ENCODE measurements at places on chromosomes 6 and 20.
A peak's percentile ranks its signal among the peaks of the same experiment; 100 is the strongest.

- no peak for DNase-seq
Observed at GRCh38 chr20:58228484-58229197, at the start of gene ANKRD60. TSS of gene ANKRD60 (minus strand) at chr20:58228653. CDS start at chr20:58228653, 0 bp downstream.

DNA sequence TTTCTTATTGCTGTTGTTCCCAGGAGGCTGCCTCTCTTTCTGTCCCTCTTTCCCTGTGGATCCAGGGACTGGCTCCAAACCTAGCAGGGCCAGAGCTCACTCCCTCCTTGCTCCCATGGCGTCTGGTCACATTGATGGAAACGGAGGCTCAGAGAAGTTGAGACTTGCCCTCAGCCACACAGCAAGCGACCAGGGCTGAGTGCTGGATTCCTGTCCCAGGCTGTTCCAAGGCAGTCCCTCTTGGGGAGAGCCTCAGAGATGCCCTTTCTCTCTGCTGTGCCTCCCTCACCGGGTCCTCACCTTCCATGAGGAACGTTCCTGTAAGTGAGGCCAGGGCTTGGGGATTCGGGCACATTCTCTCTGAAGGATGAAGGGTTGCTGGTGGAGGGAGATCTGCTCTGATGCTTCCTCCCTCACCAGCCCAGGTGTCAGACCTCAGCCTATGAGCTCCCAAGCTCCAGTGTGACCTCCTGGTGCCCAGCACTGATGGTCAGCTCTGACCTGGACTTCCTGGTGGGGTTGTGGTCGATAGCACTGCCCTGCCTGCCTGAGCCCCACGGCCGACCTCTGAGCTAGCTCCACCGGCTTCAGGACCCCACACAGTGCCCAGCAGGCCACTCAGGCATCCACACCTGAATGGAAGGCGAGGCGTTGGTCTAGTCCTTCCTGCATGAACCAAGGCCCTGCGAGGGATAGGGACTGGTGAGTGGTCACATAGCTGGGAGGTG is 26.8 kb downstream of the SUN5 start:
- no peak for DNase-seq

- no peak for DNase-seq
Observed at GRCh38 chr6:2072453-2072852, 173.0 kb downstream of the GMDS start.

DNA sequence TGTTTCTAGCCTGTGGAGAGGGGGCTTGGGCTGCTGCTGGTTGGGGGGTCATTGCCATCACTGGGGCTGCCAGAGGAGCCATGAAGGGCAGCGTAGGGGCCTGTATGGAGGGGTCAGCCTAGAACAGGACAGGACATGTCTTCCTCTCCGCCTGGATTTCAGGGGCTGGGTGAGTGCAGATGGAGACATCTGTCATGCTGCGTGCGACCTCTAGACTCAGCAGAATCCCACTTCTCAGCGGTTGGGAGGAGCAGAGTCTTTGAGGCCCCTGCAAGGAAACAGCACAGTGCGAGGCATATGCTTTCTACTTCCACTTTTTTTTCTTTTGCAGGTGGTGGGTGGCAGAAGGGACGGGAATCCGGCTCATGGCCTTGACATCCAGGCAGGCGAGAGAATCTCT is 67.9 kb downstream of the EZR start:
- DNase-seq = no peak

DNA sequence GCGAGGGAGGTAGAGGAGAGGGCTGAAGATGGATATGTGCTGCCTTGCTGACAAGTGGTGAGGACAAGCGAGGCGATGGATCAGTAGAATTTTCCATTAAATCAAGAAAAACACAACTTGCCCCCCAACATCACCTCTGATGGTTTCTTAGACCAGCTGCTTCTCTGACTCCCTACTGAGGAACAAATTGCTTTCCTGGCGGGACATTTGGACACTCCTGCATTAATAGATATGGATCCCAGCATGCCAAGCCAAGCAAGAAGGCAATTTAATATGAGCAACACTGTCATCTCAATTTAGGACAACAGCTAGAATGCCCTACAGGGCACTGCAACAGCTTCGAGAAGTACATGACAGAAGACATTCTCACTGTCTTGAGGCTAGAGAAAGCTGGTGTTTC is 248.4 kb upstream of the AGPAT4 start:
- no peak for DNase-seq

- DNase-seq = no peak
Observed at GRCh38 chr6:49410564-49410963, 52.5 kb downstream of the MMUT start.

GRCh38 chr6:77021778-77022177 is 441.5 kb downstream of the HTR1B start:
- no peak for DNase-seq

GRCh38 chr6:13517116-13517515 is 29.7 kb upstream of the GFOD1 start:
- DNase-seq = no peak

DNA sequence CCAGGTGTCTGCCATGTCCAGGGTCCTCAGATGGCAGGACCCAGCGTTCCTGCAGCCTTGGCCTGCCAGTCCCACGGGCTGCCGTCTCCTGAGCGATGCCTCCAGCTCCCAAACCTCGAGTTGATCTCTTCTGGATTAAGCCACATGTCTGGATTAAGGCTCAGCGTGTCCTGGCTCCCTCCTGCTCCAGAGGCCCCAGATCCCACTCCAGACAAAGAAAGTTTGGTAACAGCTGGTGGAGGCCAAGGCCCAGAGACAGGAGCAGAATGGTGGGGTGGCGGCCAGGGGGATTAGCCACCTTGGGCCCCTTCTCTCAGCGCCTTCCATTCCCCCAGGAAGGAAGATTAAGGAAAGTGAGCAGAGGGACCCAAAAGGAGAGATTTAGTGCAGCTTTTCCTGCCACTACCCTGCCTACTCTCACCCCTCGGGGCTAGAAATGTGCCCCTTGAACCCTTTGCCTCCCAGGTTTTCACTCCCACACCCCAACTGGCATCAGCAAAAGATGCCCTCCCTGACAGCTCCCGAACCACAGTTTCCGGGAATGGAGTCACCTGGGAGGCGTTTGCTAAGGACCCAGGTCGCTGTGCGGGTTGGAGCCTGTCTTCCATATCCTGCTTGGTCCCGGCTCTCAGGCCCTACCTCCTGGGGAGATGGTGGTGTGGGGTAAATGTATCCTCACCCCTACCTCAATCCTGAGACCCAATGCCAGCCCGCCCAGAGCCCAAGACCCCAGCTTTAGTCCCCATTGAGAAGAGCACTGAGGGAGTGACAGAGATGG is 6.9 kb downstream of the SPDEF start:
- no peak for DNase-seq

GRCh38 chr6:150696190-150696589 is 96.5 kb downstream of the PLEKHG1 start:
- no peak for DNase-seq

DNA sequence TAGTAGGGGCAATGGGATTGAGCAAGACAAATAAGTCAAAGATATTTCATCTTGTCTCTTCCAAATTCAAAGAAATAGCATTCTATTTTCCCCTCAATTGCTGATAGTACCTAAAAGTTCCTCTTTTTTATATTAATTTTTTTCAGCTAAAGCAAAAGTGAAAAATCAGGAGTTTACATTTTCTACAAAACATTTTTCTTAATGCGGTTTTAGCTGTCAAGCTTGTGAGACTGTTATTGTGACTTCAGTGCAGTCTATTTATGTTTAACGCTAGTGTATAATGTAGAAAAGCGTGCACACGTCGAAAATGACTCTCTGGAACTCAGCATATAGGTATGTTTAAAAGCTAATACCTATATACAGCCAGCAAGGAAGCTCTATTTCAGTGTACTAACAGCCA is 119.8 kb downstream of the BTBD3 start:
- no peak for DNase-seq

DNA sequence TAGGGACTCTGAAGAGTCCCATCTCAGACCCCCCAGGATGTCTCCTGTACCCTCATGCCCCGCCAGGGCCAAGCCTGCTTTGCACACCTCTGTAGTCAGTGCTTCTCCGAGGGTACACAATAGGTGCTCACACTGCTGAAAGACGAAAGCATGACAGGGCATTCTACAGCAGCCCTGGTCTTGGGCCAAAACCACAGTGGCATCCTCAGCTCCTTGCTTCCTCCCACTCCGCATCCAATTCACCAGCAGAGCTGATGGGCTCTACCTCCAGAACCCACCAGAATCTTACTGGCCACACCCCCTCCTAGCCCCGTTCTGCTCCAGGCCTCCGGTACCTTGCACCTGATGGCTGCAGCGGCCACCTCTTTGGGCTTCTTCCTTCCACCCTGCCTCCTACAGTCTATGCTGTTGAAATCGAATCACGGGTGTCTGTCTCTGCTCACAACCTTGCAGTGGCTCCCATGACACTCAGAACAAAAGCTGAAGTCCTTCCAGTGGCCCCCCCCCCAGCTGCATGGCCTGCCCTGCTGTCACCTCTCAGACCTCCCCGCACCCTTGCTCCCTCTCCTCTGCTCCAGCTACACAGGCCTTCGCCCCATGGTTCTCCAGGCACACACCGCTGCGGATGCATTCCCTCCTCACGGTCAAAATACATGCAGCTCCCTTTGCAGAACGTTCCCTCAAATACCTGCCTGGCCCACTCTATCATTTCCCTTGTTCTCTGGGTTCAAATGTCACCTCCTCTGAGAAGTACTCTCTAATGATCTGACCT is 1.2 kb downstream of the ANGPT4 start:
- DNase-seq = no peak

DNA sequence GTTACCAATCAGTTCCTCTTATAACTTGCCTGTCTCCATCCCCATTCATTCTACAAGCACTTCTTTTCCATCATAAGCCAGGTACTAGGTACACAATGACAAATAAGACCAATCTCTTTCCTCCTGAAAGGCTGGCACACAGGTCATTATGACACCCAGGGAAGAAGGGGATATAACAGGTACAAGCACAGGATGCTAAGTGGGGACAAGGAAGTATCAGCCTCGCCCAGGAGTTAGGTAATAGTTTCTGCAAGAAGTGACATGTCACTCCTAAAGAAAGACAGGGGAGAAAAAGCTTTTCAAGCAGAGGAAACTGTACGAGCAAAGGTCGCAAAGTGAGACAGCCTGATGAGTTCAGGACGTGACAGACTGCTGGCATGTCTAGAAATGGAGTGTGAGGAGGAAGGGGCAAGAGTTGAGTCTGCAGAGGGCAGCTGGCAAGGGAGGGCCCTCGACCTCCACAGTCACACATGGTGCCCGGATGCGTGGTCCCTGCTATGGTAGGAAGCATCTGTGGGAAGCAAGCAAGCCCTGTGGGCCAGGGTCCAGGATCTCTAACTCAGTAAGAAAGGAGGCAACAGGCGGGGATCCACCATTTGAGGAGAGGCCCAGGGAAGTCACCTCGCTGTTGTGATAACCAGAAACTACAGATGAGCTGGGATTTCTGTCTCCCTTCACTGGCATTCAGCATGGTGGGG is 40.4 kb downstream of the GPLD1 start:
- DNase-seq = no peak

DNA sequence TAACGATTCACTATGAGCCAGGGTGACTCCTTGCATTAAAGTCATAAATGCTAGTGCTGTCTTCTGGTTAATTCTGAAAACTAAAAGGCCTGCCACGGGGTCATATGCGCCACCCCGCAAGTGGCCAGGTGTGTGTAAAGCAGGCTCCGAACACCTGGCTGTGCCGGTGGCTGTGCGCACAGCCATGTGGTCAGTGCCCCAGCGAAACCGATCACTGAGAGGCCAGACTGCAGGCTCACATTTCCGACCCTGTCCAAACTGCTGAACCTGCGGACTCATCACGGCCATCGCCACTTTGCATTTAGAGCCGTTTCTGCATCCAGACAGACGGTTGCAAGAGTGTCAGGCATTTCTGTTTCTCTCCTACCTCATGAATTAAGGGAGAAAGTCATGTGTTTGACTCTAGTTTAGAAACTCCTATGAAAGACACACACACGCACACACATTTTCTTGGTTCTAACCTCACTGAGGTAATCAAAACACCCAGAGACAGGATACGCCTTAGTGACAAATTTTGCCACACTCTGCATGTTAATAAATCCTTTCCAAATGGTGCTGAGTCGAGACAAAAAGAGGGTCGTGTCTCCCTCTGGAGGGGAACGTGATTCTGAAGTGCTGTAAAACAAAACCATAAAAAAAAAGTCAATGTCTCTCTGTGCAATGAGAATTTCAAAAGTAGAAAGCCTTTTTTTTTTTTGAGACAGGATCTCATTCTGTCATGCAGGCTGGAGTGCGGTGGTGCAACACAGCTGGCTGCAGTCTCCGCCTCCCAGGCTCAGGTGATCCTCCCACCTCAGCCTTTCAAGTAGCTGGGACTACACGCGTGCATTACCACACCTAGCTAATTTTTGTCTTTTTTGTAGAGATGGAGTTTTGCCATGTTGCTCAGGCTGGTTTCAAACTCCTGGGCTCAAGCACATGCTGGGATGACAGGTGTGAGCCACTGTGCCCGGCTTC is 31.0 kb upstream of the TCFL5 start:
- DNase-seq = no peak

- DNase-seq = peak; percentile 2
Observed at GRCh38 chr6:39980839-39981580, 46.7 kb upstream of the MOCS1 start.

DNA sequence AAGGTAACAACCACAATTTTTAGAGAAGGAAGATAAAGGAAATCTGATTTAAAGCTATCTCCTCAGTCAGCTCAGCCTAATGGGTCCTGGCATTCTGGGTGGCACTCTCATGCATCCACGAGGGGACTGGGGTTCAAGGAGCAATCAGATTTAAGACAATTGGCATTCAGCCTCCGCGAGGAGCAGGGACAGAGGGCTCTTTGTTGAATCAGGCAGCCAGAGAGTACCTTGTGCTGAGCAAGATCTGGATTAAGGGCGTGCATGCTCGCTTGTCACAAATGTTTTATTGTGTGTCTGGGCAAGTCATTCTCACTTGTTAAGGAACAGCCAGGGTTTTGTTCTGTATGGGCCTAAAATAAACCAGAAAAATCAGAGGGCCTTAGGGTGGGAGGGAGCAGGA is 475.3 kb upstream of the NRSN1 start:
- DNase-seq = no peak

GRCh38 chr6:35469751-35470662 is 1.8 kb downstream of the RPL10A start:
- no peak for DNase-seq

- DNase-seq = no peak
Observed at GRCh38 chr20:31473331-31474096, 1.4 kb downstream of the DEFB124 start.

DNA sequence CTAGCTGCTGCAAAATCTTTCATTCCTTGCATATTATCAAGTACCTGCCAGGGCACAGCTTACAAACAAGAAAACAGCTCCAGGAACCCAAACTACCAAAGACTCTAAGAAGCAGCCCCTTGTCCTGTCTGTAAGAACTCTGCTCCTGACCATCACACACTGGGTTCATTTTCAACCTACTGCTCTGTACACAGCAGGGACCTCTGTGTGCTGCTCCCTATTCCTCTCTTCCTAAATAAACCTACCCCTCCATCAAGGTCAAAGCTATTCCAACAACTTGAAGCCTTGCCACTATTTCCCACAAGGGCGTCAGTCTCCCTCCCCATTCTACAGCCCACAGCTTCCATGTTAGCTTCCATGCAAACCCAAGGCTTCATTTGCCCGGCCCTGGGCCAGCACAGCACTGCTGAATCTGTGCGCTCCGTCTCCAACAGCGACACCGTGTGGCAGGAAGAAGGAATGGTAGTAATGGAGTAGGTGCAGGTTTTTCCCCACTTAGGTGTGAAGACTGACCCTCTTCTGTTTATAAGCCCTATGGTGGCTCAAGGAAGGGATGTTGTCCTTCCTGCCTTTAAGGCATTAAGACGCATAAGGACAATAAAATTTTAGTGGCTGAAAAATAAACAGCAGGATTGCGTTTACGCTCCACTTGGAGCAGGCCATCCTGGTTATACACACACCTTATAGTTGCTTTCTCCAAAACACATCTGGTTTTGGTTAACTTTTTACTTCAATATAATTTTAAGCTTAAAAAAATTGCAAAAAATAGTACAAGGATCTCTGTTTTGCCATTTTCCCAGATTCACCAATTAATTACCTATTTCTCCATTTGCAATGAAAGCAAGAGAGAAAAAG is 115.2 kb upstream of the NXT1 start:
- peak; percentile 42 for DNase-seq

Data from stimulated activated CD4-positive, alpha-beta T cell treated with anti-CD3 and anti-CD28 coated beads, Interleukin-12 subunit alpha, Interleukin-12 subunit beta, amount 100 ng/mL, for 48 hours (primary cell).